ENCODE measurements at places on chromosomes 13 and 19. TPM values are rescaled to one million over a fixed set of nuclear protein-coding genes. Genes with fewer than 3 reads are reported as not detected.

CEBPA gene
- total RNA-seq = 0.11 TPM

NUCB1 gene
- total RNA-seq = 69.9 TPM

THSD8 gene
- not detected for total RNA-seq

FCER2 gene
- not detected for total RNA-seq

KIR2DL3 gene
- total RNA-seq = not detected

RFPL4A gene
- total RNA-seq = not detected

RNF17 gene
- not detected for total RNA-seq

ATP8B3 gene
- 2.7 TPM for total RNA-seq

ZNF541 gene
- total RNA-seq = 0.12 TPM

KLK15 gene
- not detected for total RNA-seq

ZNF43 gene
- 4.7 TPM for total RNA-seq

NLRP5 gene
- not detected for total RNA-seq

C5AR2 gene
- under 0.01 TPM for total RNA-seq

NOTCH3 gene
- 21.4 TPM for total RNA-seq

ADPRHL1 gene
- total RNA-seq = 0.75 TPM

MISP3 gene
- total RNA-seq = 0.25 TPM

FAM216B gene
- total RNA-seq = not detected

ZNF844 gene
- 13.2 TPM for total RNA-seq

LIN37 gene
- total RNA-seq = 12.2 TPM

FEM1A gene
- 11.9 TPM for total RNA-seq

CCNA1 gene
- 9.4 TPM for total RNA-seq

SERPINE3 gene
- total RNA-seq = under 0.01 TPM

IGFL1 gene
- not detected for total RNA-seq

AMH gene
- total RNA-seq = 0.66 TPM

ZNF816 gene
- 8.0 TPM for total RNA-seq

CGB2 gene
- not detected for total RNA-seq

ZNF534 gene
- total RNA-seq = not detected

ATP4A gene
- not detected for total RNA-seq

FUT2 gene
- total RNA-seq = not detected

CEACAM8 gene
- total RNA-seq = not detected

APOC4 gene
- total RNA-seq = not detected

IZUMO4 gene
- total RNA-seq = 2.1 TPM

AP1M2 gene
- 0.87 TPM for total RNA-seq

ACER1 gene
- not detected for total RNA-seq

CFAP97D2 gene
- total RNA-seq = not detected

KCNK6 gene
- 5.2 TPM for total RNA-seq

LRRC8E gene
- total RNA-seq = 10.7 TPM

ZNF667 gene
- total RNA-seq = 5.5 TPM

PPM1N gene
- total RNA-seq = 2.3 TPM

TNNT1 gene
- 4.1 TPM for total RNA-seq
